Activated T-cell treated with anti-CD3 and anti-CD28 coated beads, Interleukin-2, amount 50 U/mL, for 1 hour (primary cell): ENCODE measurements at places on chromosomes 1 and 21.

- no peak for DNase-seq
These were observed 1.9 kb downstream of the PSMB4 start for GRCh38 chr1:151401125-151401788.

- no peak for DNase-seq
These were observed 280.3 kb upstream of the FMN2 start for GRCh38 chr1:239811211-239811885.

GRCh38 chr1:232635778-232636356 lies 5.9 kb upstream of the SIPA1L2 start:
- DNase-seq: no peak

- no peak for DNase-seq
These were observed 12.5 kb downstream of the AGRN start for GRCh38 chr1:1032424-1032823.

GRCh38 chr1:216258856-216259255 lies 164.4 kb downstream of the USH2A start:
- DNase-seq: no peak

GRCh38 chr1:183635099-183635605 lies 431 bp downstream of the ARPC5 start:
- DNase-seq: peak; percentile 43

GRCh38 chr1:152451254-152451653 lies 37.2 kb upstream of the CRNN start:
- no peak for DNase-seq

DNA sequence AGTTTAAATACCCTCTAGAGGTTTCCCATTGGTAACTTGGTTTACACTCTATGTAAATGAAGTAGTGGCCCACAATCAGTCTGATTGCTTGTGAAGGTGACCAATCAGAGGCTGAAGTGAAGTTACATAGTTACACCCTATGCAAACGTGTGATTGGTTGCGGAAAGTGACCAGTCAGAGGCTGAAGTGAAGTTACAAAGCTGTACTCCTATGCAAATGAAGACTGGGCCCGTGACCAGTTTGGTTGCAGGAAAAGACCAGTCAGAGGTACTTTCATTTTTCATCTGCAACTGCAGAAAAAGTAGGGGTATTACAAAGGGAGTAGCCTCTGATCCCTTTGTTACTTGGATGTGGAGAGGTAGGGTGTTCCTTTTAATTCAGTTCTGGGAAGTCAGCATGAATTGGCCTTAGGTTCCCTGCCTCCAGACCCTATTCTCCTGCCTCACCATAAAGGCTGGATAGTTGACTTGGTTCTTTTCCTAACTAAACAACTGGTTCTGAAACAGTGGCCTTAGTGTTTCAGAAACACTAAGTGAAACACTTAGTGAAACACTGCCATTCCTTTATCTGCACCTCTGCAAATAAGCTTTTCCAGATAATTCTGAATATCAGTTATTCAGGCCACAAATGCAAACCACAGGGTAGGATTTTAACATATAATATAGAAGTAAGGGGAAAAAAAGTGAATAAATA lies 39.3 kb downstream of the MAGI3 start:
- DNase-seq: no peak

- DNase-seq: no peak
These were observed 43.7 kb downstream of the BTBD8 start for GRCh38 chr1:92123868-92124267.

DNA sequence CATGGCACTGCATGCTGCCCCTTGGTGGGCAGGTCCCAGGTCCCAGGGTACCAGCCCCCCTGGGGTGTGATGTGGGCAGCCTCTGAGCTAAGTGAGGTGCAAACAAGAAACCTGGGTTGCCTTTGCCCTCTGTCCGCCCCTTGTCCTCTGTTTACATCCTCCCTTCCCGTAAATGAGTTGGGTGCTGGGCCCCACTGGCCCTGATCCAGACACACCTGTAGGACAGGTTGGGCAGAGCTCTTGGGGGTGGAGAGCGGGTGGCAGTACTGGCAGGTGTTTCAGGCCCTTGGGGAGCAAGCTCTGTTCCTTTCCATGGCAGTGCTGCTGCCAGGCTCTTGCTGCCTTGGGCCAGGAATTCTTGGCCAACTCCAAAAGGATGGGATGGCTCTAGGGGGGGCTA lies 35.8 kb downstream of the ELF3 start:
- DNase-seq: no peak

DNA sequence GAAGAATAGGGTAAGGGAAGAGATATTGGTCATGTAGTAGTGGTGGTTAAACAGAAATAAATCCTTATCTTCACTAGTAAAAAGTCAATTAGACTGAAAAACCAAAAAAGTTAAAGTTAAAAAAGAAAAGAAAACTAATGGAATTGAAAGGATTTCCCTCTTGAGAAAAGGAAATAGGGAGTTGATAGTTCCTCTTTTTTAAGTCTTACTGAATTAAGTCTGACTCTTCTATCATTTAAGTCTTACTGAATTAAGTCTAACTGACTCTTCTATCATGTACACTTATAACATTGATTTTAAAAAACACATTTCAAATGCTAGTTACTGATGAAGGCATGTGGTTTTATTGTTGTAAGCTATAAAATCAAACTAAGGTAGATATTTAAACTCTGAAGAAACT lies 49.5 kb upstream of the TENT5C start:
- no peak for DNase-seq

- no peak for DNase-seq
These were observed 120.4 kb downstream of the SIPA1L2 start for GRCh38 chr1:232509570-232509969.

DNA sequence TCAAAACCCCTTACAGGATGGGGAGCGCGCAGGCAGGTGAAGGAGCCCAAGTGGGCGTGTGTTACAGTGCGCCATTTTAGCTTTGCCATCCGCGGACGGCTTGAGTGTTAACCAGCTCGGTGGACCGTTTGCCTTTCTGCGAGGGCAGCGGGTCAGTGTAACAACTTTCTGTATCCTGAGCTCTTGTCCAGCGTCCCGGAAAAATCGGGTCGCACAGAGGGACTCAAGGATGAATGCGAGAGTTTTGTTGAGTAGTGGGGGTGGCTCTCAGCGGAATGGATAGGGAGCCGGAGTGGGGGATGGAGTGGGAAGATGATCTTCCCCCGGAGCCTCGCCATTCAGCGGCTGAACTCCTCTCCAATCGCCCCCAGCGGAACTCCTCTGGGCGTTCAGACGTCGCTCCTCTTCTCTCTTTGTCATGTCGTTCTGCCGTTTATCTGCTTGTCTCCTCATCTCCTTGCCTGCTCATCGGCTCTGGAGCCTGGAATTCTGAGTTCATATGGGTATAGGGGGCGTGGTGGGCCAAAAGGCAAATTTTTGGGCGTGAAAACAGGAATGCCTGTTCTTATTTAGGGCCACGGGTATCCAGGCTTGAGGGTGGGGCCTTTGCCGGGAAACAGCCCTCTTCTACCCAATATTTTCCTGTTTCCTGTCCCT lies 295.4 kb downstream of the CTH start:
- DNase-seq: no peak

GRCh38 chr1:216793303-216793702 lies 70.1 kb upstream of the ESRRG start:
- no peak for DNase-seq

GRCh38 chr1:9195651-9196050 lies 38.9 kb upstream of the H6PD start:
- DNase-seq: no peak

GRCh38 chr1:147091801-147092200 lies 80.5 kb downstream of the PRKAB2 start:
- no peak for DNase-seq

GRCh38 chr1:223233410-223234169 lies 90.5 kb upstream of the TLR5 start:
- DNase-seq: no peak

- DNase-seq: no peak
These were observed 6.5 kb upstream of the IGSF3 start for GRCh38 chr1:116674011-116674531.

DNA sequence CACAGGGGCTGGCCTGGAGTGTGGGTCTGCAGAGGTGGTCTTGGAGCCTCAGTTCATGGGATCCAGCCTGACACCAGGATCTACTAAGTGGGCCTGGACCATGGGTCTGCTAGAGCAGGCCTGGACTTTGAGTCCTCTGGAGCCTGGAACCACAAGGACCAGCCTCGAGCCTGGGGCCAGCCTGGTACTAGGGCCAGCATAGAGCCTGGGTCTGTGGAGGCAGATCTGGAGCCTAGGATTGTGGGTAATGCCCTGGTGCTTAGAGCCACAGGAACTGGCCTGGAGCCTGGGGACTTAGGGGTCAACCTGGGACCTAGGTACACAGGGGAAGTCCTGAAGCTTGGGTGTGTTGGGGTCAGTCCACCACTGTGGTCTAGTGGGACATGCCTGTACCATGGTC lies 12.7 kb downstream of the LORICRIN start:
- no peak for DNase-seq

DNA sequence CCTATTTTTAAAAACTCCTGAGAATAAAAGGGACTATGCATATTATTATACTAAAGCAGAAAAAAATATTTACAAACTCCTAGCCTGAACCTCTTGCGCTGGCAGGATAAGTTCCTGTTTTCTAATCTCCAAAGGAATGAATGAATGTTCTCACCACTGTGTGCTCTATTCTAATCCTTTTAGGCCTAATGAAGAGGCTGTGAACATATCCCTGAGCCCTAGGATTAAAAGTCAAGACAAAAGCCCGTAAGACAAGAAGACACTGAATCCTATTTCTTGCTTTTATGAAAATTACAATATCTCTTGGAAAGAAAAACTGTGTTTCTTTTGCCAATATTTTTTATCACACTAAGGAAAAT lies 317.5 kb downstream of the HHAT start:
- DNase-seq: no peak

- no peak for DNase-seq
These were observed 42.1 kb downstream of the DYRK1A start for GRCh38 chr21:37408464-37409193.

DNA sequence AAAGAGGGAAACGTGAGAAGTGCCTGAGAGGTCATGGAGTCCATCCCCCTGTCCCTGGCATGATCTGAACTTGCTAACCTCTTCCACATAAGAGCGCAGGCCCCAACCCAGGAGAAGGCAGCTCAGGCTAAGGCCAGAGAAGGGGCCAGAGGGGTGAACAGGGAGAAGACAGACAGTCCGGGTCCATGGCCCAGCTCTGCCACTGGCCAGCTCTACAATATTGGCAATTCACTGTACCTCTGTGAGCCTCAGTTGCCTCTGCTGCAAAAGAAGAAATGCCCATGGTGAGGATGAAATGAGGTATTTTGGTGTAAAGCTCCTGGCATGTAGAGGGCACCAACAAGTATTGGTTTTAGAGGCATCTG lies 72.3 kb downstream of the CAMK2N1 start:
- DNase-seq: no peak

GRCh38 chr1:200706111-200706814 lies 32.4 kb upstream of the CAMSAP2 start:
- DNase-seq: no peak

GRCh38 chr21:44499631-44500030 lies 40.4 kb downstream of the KRTAP10-1 start:
- no peak for DNase-seq

DNA sequence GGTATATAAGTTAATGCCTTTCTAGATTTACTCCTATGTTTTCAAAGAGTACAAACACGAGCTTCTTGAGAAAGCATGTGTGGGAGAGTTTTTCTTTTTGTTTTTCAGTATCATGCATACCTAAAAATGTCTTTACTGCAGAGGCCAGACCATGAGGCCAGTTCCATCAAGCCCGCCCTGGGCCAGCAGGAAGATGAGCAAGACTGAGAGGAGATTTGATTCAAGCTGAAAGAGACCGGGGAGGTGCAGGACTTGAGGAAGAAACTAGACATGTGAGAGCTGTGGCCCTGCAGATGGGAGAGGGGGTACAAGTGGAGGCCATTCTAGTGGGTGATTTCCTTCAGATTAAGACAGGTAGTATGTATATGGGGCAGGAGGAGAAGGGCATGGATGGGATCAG lies 33.4 kb upstream of the NTPCR start:
- DNase-seq: no peak

DNA sequence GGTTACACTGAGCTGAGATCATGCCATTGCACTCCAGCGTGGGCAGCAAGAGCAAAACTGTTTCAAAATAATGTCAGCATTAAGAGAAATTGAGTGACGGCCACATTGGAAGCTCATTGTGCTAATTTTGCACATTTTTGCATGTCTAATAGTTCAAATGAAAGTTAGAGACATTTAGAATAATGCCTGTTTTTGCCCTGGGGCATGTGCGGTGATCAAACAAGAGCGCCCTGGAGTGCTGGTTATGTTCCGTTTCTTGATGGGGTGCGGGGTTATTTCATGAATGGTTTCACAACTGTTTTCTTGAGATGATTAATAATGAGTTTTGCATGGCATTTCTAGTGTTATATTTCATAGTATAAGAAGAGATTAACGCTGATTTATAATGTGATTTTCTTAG lies 13.1 kb downstream of the OR2T11 start:
- DNase-seq: no peak

- peak; percentile 13 for DNase-seq
These were observed 7.2 kb upstream of the ACTRT2 start for GRCh38 chr1:3014050-3014440.

GRCh38 chr21:44391345-44392091 lies 38.1 kb downstream of the TRPM2 start:
- no peak for DNase-seq

GRCh38 chr1:101313356-101313755 lies 76.5 kb downstream of the S1PR1 start:
- no peak for DNase-seq

GRCh38 chr1:17798799-17799382 lies 43.8 kb downstream of the ACTL8 start:
- no peak for DNase-seq

- DNase-seq: peak; percentile 34
These were observed 2.3 kb downstream of the ANP32E start for GRCh38 chr1:150233359-150234308.

- DNase-seq: no peak
These were observed 20.5 kb upstream of the UBL4B start for GRCh38 chr1:110091791-110092190.

- DNase-seq: no peak
These were observed 18.4 kb downstream of the ADAMTS1 start for GRCh38 chr21:26826801-26827200.

DNA sequence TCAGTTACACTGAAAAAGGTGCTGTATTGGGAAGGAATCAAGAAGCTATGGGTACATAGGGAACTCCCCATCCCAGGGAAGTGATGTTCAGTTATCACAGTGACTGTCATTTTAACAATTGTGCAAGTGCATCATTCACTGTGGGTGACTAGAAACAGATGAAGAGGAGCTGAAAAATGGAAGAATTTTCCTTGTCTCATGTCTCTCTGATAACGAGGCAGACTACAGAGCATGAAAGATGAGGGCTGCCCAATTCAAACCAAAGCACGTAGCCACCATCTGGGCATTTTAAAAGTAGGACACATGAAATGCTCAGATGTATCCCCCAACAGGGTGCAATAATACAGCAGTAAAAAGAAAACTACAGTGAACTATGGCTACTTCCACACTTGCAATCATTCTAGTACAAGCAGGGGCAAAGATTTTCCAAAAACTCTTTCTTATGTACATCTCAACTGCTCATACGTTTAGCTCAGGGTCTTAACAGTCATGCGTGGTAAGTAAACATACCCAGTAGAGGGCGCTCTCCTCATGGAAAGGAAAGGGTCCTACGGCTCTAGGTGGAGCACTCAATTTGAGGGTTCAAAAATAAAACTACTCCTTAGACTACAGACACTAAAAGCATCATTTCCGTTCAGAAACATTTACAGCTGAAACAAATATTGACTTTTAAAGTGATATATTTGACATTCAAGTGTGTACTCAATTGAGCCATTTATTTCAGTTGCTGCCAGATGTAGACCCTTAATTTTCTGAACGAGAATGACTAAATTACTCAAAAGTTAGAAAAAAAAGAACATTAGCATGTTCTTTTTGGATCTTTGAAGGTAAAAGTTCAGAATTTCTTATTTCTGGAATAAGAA lies 143.2 kb downstream of the KCTD3 start:
- DNase-seq: no peak
